ENCODE measurements at places on chromosomes 1 and 21.

DNA sequence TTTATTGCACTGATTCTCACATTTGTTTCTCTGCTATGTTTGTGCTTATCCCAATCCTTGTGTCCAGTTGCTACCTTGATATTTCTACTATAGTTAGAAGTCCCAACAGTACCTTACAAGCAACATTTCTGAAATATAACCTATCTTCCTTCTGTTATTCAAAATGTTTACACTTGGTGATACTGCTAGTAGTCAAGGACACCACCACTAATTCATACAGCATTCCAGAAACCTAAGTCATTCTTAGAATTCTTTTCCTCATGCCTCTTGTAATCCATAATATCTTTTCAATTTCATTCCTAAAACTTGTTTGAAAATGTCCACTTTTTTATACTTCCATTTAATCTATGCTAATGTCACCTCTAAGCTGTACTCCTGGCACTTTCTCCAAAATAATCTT lies 2132.1 kb downstream of the NCAM2 start:
- DNase-seq, result no peak

DNA sequence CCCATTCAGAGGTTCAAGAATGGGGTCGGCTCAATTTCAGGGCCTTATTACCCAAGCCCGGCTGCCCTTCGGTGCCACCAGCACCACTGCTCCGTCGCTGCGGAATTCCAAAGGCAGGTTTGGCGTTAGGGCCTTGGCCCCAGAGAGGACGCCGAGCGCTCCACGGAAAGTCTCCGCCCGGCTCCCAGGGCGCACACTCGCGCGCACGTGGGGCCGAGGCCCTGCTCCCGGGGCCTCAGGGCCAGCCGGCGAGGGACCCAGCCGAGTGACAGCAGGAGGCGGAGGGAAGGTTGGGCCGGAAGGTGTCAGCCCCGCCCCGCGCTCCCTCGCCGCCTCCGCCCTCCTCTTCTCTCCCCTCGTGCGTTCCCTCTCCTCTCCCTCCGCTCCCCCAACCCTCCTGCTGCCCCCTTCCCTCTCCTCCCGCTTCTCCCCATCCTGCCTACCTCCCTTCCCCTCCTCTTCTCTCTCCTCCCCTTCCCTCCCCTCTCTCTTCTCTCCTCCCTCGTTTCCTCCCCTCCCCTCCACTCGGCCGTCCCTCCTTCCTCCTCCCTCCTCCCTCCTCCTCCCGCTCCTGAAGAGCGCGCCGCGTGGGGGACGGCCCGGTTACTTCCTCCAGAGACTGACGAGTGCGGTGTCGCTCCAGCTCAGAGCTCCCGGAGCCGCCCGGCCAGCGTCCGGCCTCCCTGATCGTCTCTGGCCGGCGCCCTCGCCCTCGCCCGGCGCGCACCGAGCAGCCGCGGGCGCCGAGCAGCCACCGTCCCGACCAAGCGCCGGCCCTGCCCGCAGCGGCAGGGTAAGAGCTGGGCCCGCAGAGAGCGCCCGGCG lies at the start of gene ETS2:
ETS2 (plus strand) TSS at position 602 of the 825 bp plus-strand sequence. CDS start 4,106 bp downstream, outside the sequence.
- DNase-seq, result no peak

GRCh38 chr1:242641461-242641860 lies 117.0 kb upstream of the PLD5 start:
- DNase-seq, result no peak

DNA sequence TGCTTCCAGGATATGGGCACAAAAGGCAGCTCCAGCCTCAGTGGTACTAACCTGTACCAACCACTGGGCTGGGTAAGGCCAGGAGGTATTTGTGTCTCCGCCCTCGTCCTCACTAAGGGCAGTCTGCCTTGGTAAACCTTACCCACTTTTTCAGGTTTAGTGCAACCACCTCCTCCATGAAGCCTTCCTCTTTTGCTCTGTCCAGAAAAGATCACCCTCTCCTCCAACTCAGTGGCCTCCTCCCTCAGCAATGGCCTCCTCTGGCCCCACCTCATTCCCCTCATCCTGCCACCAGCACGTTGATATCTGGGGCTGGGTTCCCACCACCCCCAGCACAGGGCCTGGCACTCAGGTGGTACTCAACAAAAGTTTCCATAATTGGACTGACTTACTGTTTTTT lies 161.5 kb downstream of the GRIK3 start:
- no peak for DNase-seq

GRCh38 chr1:198943484-198944187 lies 304.8 kb downstream of the PTPRC start:
- DNase-seq, result no peak

- no peak for DNase-seq
Measured at GRCh38 chr1:4656533-4657140, 2.2 kb downstream of the AJAP1 start.

GRCh38 chr1:45385302-45385701 lies 45.1 kb upstream of the MUTYH start:
- DNase-seq, result no peak

- DNase-seq, result no peak
Measured at GRCh38 chr1:244448279-244449036, 3.3 kb downstream of the ADSS2 start.

GRCh38 chr1:174114788-174115448 lies 44.4 kb upstream of the RABGAP1L start:
- peak; percentile 11 for DNase-seq

DNA sequence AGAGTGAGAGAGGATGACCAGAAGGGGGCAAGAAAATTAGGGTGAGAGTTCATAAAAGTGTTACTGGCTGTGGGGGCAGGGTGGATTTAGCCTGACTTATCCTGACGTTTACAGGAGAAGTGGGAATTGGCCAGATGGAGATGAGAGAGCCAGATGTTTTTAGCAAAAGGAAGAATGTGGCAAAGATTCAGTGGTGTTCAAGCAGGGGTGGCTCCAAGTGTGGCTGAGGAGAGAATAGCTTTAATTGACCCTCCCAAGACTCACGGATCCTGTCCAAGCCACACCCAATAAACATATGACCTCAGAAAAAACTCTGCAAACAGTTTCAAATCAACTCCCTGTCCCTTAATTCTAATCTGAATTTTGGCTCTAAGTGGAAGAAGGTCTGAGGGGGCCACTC lies 35.2 kb upstream of the EDEM3 start:
- no peak for DNase-seq

DNA sequence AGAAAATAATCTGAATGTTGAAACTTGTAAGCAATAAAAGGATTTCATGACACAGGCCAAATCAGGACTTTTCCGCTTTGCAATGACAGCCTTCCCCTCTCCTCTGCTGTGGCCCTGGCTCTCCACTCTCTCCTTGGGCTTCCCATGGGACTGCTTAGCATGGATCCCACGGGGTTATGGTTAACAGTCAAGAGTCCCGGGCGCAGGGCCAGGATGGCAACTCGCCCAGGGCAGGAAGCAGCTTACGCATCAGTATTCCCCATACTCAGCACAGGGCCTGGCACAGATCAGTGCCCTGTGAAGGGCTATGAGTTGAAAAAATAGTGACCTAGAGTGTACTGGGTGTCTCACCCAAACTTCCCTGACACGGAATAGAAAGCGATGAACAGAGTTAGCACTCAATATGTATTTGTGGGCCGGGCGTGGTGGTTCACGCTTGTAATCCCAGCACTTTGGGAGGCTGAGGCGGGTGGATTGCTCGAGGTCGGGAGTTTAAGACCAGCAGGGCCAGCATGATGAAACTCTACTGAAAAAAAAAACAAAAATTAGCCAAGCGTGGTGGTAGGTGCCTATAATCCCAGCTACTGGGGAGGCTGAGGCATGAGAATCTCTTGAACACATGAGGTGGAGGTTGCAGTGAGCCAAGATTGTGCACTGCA lies 29.1 kb upstream of the GRHL3 start:
- DNase-seq, result no peak

- DNase-seq, result peak; percentile 54
Measured at GRCh38 chr1:19800076-19800804, 524 bp upstream of the TMCO4 start.

GRCh38 chr21:43858806-43859648 lies 6.0 kb upstream of the AGPAT3 start:
- no peak for DNase-seq

- DNase-seq, result no peak
Measured at GRCh38 chr1:53524428-53525375, 65.5 kb downstream of the DMRTB1 start.

- peak; percentile 95 for DNase-seq
Measured at GRCh38 chr1:203663294-203663693, 36.7 kb downstream of the ATP2B4 start.

DNA sequence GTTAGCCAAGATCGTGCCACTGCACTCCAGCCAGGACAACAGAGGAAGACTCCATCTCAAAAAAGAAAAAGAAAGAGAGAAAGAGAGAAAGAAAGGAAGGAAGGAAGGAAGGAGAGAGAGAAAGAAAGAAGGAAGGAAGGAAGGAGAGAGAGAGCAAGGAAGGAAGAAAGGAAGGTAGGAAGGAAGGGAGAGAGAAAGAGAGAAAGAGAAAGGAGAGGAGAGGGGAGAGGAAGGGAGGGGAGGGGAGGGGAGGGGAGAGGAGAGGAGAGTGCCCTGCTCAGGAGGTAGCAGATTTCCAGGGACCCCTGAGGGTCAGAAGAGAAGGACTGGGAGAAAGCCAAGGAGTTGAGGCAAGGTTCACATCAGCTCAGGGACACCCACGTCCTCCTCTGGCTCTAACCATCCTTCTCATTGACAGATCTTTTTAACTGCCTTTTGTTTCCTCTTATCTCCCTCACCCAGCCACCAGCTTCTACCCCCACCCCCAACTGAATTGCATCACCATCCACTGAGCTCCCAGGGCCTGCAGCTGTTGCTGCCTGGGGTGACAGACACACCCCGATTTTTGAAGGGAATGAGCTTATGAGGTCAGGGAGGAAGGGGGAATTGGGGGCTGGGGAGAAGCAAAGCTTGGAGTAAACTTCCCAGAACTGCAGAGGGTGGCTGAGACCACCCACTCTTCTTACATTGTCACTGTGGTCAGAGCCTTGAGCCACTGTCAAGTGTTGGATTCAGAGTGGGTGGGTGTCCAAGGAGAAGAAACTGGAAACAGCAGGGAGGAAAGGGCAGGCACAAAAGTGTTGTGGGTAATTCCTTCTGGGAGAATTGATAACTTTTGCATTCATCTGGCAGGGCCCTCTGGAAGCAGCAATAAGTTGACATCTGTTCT lies 91.6 kb downstream of the GLUL start:
- DNase-seq, result no peak

- DNase-seq, result no peak
Measured at GRCh38 chr1:89280766-89281165, 8.1 kb upstream of the GBP5 start.

- no peak for DNase-seq
Measured at GRCh38 chr21:46009951-46010705, 28.6 kb downstream of the COL6A1 start.

- DNase-seq, result no peak
Measured at GRCh38 chr1:92730476-92730875, 54.4 kb downstream of the EVI5 start.

GRCh38 chr1:220828950-220829586 lies 42.4 kb downstream of the MTARC1 start:
- DNase-seq, result no peak

- DNase-seq, result no peak
Measured at GRCh38 chr1:39729030-39729429, 9.7 kb upstream of the PPIE start.

- no peak for DNase-seq
Measured at GRCh38 chr1:111735321-111735720, 3.9 kb downstream of the INKA2 start.

DNA sequence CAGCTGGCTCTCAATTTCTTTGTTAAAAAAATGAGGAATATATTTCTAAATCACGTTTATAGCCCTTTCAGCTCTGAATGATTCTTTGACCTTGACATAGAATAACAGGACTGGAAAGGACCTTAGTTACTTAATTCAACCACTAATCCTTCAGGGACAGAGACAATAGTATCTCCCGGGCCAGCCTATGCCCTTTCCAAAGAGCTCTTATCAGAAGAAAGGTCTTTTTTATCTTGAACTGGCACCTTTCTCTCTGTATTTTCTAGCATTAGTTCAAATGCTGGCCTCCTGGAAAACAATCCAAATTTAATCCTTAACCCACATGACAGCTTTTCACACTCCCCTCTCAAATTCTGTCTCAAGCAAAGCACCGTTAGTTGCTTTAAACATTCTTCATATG lies 44.8 kb upstream of the FBXO28 start:
- no peak for DNase-seq

GRCh38 chr1:202888531-202889360 lies at the start of gene RABIF:
TSS of gene RABIF (minus strand) at chr1:202889149. CDS start at chr1:202889098, 51 bp downstream.
- peak; percentile 76 for DNase-seq

GRCh38 chr1:193118803-193119730 lies 2.8 kb upstream of the CDC73 start:
- DNase-seq, result no peak
